ENCODE measurements at places on chromosomes 11 and 22.
A peak's percentile ranks its signal among the peaks of the same experiment; 100 is the strongest.

GRCh38 chr11:3220521-3221407 lies 2.2 kb upstream of the MRGPRG start:
- DNase-seq: no peak

DNA sequence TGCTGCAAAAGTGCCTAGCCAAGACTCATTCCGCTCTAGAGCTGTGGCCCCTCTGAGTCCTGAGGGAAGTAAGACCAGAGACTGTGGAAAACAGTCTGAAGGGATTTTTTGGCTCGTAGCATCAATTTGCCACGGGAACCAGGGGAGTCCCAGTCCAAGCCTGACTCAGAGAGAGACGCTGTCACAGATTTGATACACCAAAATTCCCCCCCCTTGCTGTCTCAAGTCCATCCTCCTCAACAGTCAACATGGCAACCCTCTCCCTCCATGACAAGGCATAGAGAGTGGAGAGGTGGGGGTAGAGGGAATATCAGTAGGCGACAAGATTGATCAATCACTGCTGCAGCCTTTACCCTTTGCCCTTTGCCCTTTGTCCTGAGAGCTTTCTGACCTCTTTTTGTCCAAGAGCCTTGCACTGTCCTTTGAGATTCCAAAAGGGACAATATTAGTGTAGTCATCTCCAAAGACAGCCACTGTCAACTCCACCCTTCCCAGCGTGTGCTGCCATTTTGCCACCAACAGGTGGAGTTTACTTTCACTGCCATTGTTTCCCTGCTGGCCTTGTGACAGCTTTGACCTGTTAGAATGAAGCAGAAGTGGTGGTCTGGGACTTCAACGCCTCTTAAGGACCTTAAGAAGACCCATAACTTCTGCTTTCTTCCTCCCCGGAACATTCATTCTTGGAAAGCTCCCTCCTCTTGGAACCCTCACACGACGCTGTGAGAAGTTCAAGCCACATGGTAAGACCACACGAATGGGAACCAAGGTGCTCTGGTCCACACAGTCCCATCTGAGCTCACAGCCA lies 7.3 kb downstream of the SLC15A3 start:
- no peak for DNase-seq

- no peak for DNase-seq
These were observed 15.3 kb downstream of the BLID start for GRCh38 chr11:122100756-122101080.

DNA sequence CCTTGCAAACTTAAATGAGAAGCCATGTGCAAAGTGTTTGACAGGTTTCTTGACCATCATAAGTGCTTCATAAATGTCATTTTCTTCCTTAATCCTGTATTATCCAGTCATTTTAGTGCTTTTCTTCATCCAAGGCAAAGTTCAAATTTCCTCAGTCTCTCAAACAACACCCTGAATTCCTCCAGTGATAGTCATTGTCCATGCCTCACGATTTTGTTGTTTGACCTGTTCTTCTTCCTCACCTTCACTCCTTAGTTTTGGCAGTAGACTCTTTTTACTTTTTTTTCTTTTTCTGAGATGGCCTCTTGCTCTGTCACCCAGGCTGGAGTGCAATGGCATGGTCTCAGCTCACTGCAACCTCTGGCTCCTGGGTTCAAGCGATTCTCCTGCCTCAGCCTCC lies 1257.3 kb downstream of the FAM181B start:
- DNase-seq: no peak

GRCh38 chr11:65243797-65244196 lies 18.0 kb upstream of the POLA2 start:
- no peak for DNase-seq

- DNase-seq: no peak
These were observed 41.9 kb downstream of the CTTN start for GRCh38 chr11:70440206-70440605.

- DNase-seq: no peak
These were observed 123.4 kb downstream of the CYP2R1 start for GRCh38 chr11:14768526-14769188.

- no peak for DNase-seq
These were observed 1.7 kb downstream of the EED start for GRCh38 chr11:86246293-86246675.

DNA sequence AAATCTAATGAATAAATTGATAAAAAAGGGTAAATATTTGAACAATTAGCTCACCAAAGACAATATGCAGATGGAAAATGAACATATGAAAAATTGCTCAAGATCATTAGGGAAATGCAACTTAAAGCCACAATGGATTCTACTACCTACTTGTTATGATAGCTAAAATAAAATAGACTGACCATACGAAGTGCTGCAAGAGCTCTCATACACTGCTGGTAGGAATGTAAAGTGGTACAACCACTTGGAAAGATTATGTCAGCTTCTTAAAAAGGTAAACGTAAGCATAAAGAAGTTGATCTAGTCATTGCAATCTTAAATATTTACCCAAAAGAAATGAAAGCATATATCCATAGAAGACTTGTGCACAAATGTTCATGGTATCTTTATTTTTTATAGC lies 504.2 kb upstream of the ARHGAP42 start:
- DNase-seq: no peak

GRCh38 chr11:24708616-24709015 lies 211.8 kb downstream of the LUZP2 start:
- no peak for DNase-seq

GRCh38 chr22:39155421-39155820 lies 2.9 kb upstream of the CBX7 start:
- DNase-seq: no peak

DNA sequence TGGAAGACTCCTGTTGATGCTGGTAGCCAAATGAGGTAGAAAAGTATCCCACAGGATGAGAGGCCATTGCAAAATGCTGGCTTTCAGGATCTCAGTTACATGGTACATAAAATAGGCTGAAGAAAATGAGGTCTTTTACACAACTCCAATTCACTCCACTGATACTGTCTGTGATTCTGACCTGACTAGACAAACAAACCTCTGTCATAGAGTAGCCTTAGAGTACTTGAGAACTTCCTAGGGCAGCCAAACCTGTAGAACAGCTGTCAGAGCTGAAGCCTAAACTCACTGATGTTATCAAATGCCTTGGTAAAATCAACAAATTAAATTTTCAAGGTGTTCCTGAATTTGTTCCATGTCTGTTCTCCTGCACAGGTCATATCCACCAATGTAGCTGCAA lies 26.2 kb upstream of the POGLUT3 start:
- DNase-seq: no peak

DNA sequence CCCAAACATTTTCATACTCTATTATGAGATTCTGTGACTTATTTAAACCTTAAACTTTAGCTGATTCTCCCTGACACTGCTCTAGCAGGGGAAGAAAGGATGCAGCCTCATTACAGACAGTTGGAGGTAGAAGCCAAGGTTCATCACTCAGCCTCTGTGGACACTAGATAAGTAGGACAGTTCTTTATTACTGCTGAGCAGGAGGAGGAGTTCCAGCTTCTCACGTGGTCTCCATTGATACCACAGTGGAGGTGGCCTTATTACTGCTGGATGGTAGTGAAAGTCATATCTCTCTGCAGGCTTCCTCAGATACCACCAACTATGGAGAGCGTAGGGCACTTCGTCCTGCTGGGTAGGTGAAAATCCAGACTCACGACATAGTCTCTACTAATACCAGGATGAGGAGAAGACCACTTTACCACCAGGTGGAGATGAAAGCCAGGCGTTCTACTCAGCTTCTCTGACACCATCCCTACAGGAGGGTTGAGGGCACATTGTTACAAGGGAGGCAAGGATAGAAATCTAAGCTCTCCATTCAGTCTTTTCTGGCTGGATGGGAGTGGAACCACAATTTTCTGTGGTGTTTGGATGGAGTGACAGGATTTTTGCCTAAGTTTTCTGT lies 13.1 kb upstream of the ANGPTL5 start:
- no peak for DNase-seq

- no peak for DNase-seq
These were observed 2.4 kb downstream of the MOB2 start for GRCh38 chr11:1484061-1484671.

- no peak for DNase-seq
These were observed 137.4 kb downstream of the EHF start for GRCh38 chr11:34758262-34758661.

- no peak for DNase-seq
These were observed 830.0 kb downstream of the NTM start for GRCh38 chr11:132200353-132200936.

- no peak for DNase-seq
These were observed 49.7 kb upstream of the TTLL12 start for GRCh38 chr22:43236411-43237166.

- no peak for DNase-seq
These were observed 205.0 kb upstream of the RAG2 start for GRCh38 chr11:36803084-36803483.

DNA sequence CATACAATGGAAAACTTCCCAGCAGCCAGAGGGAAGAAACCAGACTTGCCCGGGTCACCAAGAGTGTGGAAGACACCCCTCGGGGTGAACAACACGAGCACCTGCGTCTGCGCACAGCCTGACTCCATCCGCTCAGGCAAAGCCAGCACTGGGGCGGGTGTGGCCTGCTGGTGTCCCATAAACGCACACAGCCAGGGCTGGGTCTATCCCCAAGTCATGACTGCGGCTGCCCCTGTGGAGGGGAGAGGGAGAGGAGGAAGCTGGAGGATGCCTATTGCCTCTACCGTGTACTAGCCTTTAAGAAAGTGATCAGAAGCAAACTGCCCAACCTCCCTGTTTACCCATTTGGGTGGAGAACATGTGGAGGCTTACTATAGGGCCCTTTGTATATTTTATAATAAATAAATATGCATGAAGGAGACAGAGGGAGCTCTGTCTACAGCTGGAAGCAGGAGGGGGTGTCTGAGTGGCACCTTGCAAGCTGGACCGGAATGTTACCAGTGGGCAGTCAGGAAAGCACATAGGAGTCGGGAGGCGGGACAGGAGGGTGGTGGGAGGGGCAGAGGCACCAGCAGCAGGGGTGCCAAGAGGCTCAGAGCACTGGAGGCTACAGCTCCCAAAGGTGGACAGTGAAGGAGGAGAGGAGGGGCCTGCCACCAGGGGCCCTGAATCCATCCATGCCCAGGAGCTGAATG lies 79.6 kb downstream of the PHF21B start:
- no peak for DNase-seq

DNA sequence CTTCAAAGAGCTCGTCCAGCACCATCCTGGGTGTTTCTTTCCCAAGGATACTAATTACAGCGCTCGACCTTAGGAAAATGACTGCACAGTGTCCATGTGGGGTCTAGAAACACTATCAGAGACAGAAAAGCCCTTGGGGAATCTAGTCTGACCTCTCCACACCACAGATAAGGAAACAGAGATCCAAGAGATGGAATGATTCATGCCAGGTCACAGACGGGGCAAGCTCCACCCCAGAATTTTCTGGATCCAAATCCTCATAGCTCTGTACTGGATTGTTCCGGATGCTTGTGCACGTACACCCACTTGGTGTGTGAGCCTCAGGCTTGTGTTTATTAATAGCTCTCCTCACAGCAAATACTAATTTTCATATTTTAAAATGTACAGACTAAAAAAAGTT lies 11.3 kb downstream of the ABTB2 start:
- DNase-seq: no peak

DNA sequence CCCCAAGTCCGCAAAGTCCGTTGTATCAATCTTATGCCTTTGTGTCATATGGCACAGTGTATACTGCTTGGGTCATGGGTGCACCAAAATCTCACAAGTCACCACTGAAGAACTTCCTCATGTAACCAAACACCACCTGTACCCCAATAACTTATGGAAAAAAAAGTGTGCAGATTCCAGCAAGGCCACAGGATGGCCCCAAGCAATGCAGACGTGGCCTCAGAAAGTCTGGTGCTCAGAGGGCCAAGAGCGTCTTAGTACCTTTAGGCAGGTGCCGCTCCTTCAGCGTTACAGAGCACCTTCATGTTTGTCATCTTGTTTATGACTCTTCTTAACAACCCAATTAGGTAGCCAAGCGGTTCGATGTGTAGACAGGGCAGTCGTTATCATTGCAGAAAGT lies 65.3 kb downstream of the PRDM11 start:
- no peak for DNase-seq

GRCh38 chr11:125072218-125072960 lies 9.3 kb downstream of the SLC37A2 start:
- no peak for DNase-seq

GRCh38 chr11:63769042-63769713 lies 603 bp upstream of the ZFTA start:
- DNase-seq: no peak

GRCh38 chr11:36530840-36531239 lies 20.8 kb upstream of the TRAF6 start:
- DNase-seq: no peak

GRCh38 chr11:10459029-10459970 lies 4.2 kb downstream of the AMPD3 start:
- DNase-seq: peak; percentile 97

DNA sequence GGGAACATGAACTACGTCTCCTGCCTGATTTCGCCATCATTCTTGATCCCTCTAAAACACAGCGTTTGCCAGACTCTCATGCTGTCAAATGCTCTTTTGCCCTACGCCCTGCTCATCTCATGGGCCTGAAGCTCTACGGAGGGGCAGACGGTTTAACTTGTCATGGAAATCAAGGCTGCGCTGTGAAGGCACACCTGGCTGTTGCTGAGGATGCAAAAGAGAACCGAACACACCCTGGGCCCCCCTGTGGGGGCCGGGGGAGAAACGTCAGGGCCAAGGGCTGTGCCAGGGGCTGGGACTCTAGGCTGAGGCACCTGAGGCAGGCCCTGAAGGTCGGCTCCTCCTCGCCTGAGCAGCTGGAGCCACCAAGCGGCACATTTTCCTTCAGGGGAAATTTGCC lies 957.2 kb downstream of the BRD1 start:
- no peak for DNase-seq

GRCh38 chr11:34205326-34206035 lies 100.1 kb downstream of the NAT10 start:
- no peak for DNase-seq

DNA sequence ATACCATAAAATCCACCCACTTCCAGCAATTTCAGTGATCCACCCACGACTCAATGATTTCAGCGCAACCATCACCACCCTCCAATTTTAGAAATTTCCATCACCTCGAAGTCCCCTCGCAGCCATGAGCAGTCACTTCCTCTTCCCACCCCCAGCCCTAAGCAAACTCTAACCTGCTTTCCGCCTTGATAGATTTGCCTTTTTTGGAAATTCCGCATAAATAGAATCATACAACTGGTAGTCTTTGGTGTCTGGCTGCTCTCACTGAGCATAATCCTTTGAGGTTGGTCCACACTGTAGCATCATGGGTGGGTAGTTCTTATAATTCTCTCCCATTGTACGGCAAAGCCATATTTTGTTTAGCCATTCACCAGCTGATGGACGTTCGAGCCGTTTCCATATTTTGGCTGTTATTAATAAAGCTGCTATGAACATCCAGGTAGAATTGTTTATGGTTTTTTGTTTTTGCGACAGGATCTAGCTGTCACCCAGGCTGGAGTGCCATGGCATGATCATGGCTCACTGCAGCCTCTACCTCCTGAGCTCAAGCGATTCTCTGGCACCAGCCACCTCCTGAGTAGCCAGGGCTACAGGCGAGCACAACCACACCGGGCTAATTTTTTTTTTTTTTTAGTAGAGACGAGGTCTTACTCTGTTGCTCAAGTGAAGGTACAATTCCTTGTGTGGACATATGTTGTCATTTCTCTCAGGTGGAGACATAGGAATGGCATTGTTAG lies 16.0 kb downstream of the PIM3 start:
- DNase-seq: no peak

All from Kasumi-1 (cell line).